ENCODE measurements at places on chromosomes 16 and 17.

DNA sequence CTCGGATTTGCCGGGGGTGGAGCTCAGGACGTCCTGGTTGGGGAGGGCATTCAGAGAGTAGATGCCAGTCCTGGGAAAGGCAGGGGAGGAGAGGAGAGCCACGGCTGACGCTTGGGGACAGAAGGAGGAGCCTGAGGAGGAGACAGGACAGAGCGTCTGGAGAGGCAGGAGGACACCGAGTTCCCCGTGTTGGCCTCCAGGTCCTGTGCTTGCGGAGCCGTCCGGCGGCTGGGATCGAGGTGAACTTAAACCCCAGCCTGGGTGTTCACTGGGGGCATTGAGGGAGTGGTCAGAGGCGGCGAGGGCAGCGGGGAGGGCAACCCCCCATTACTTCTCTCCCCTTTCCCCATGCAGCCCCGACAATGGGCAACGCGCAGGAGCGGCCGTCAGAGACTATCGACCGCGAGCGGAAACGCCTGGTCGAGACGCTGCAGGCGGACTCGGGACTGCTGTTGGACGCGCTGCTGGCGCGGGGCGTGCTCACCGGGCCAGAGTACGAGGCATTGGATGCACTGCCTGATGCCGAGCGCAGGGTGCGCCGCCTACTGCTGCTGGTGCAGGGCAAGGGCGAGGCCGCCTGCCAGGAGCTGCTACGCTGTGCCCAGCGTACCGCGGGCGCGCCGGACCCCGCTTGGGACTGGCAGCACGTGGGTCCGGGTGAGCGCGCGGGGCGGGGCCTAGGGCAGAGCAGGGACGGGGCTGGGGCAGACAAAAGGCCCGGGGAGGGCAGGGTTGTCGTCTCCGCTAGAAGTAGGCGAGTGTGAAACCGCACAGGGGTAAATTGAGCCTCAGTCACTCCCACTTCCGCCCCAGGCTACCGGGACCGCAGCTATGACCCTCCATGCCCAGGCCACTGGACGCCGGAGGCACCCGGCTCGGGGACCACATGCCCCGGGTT lies 3.7 kb downstream of the NOL3 start:
- DNase-seq: no peak

DNA sequence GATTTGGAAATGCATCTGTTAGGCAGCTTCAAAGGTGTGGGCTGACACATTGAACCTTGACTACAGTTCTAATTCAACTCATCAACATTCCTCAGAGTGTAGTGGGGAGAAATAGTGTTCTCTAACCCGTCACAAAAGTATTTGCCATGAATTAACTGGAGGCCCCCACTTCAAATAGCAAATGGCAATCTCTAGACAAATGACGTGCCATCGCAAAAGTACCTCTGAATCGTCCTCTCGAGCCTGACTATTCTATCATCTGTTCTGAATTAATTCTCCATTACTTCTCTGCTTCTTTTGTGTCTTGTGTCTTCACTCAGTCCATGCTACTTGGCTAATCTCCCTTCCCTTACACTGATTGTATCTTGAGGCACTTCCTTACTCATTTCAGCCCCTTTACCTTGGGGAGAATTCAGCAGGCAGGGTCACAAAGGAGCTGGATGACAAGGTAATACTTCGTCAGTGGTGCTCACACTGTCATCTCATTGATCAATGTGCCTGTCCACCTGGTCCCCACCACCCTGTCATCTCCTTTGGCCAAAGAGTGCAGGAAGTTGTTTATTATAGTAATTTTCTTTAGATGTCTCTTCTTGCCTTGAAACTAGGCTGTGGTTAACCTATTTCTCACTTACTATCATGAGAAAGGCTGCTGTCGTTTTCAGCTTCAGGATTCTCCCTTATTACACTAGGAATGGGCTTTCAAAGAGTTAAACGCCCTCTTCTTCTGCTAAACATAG lies 108.4 kb downstream of the SYCE1L start:
- no peak for DNase-seq

GRCh38 chr17:51443646-51444045 lies 183.3 kb downstream of the UTP18 start:
- DNase-seq: no peak

DNA sequence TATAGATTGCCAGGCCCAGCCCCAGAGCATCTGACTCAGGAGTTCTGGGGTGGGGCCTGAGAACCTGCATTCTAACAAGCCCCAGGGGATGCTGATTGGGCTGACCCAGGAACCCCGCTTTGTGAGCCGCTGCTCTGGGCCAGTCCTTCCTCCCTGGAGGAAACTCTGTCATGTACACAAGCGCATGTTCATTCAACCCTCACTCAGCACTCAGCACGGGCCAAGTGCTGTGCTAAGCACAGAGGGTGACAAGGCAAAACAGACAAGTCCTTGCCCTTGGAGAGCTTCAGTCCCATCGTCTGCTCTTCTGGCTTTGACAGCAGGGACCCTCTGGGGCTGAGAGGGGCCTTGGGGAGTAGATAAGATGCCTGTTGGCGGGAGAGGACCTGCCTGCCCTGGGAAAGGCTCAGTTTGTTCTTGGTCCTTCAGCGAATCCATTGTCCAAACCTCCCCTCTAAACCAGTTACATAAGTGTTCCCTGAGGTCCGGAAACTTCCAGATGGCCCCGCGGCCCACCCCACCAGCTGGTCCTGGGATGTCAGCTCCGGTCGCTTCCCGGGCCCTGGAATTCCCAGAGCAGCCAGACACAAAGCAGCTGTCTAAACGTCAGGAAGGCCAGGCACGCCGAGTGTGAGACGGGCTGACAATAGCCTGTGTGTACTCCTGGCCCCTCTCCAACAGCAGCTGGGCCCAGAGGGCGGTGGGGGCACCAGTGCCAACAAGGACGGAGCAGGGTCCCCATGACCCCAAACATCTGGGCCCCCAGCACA lies 88.8 kb downstream of the ZDHHC7 start:
- no peak for DNase-seq

DNA sequence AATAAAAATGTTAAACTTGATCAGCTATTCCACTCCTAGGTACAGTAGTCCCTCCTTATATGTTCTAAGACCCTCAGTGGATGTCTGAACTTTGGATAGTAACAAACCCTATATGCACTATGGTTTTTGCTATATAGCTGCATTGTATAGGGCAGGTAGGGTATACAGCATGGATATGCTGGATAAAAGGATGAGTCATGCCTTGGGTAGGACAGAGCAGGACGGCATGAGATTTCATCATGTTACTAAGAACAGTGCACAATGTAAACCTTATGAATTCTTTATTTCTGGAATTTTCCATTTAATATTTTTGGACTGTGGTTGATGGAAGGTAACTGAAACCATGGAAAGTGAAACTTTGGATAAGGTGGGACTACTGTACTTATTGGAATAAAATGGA lies 235.1 kb downstream of the CEP112 start:
- DNase-seq: no peak

DNA sequence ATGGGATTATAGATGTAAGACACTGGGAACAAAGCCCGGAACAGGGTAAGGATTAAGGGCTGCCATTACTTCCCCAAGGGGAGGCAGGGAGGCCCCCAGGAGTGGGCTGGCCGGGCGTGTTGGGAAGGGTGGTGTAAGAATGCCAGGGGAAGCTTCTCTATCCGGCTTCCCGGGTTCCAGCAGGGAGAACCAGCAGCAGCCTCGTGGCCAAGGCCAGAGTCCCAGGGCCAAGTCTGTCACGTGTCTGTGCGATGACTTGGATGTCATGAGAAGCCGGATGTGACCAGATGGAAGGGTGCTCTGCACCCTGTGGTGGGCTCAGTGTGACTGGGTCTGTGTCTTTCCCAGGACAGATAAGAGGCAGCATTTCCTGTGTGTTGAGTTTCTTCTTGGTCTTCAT lies 52.1 kb downstream of the SCNN1B start:
- DNase-seq: no peak

- no peak for DNase-seq
Observed at GRCh38 chr16:15459791-15460190, 25.4 kb downstream of the BMERB1 start.

GRCh38 chr17:542943-543342 lies 171.7 kb downstream of the VPS53 start:
- no peak for DNase-seq

GRCh38 chr16:53745086-53745485 lies 41.1 kb downstream of the FTO start:
- DNase-seq: no peak

GRCh38 chr16:25298165-25298872 lies 40.7 kb upstream of the ZKSCAN2 start:
- no peak for DNase-seq

DNA sequence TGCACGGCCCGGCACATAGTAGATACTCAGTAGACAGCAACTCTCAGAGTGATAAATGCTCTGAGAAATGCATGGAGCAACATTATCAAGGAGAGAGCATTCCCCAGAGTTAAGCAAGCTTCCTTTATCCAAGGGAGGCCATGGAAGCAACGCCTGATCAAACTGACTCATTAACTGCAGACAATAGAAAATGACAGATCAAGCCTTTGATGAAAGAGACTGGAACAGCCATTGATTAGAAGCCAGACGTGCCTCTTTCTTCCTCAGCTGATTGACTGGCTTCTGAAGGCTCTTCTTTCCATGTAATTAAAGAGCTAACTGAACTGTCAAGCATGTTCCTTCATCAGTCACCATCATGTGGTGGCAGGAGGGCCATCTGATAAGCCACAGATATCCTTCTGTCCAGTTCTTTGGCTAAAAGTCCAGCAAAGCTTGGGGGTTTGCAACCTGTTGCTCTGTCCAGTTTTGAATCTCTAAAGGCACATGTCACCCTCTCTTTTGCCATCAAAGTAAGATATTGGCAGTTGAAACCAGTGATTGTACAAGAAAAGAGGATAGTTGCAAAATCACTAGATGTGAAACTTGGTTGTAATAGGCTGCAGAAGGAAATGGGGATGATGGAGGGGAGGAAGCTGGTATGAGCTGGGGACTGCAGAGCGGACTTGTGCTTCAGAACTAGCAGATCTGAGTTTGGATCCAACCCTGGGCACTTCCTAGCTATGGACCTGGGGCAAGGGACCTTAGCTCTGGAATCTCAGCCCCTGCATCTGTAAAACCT lies 188.0 kb downstream of the HAPSTR1 start:
- no peak for DNase-seq

- peak; percentile 93 for DNase-seq
Observed at GRCh38 chr17:31269578-31269983, 27.5 kb downstream of the OMG start.

DNA sequence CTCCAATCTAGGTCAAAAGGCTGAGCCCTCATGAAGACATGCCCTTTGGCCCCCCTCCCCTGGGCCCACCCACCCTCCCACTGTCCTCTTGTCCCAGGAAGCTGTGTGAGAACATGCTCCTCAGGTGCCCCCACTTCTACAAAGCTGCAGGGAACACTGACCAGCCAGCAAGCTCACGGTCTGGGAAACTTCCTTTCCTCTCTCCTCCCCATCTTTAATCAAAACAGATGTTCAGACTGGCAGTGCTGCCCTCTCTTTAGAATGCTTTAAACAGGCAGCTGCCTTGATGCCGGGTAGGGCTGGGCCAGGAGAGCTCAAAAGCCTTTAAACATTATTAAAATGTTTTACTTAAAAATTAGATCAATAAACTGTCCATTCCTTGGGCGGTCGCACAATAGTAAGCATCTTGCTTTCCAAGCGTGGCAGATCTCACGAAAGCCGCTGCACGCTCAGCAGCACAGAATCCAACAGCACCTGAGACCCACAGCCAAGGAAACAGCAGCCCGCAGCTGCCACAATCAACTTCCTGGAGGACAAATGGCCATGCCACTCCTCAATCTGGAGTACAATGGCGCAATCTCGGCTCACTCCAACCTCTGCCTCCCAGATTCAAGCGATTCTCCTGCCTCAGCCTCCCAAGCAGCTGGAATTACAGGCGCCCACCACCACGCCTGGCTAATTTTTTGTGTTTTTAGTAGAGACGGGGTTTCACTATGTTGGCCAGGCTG lies 399.2 kb downstream of the SLC39A11 start:
- no peak for DNase-seq

- peak; percentile 63 for DNase-seq
Observed at GRCh38 chr17:79038545-79039135, 14.7 kb downstream of the C1QTNF1 start.

DNA sequence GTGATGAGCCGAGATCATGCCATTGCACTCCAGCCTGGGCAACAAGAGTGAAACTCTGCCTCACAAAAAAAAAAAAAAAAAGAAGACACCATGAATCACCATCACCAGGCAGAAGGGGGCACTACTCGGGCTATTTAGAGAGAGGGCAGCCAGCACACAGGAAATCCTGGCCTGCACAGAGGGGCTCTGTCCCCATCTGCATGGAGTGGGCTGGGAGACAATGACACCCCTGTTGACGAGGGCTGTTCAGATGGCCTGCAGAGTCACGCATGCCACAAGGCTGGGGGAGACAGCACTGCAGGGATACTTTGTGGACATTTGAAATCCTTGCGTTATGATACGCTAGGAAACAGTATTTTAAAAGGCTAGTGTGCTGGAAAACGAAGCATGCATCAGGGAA lies 48.3 kb downstream of the CUEDC1 start:
- no peak for DNase-seq

DNA sequence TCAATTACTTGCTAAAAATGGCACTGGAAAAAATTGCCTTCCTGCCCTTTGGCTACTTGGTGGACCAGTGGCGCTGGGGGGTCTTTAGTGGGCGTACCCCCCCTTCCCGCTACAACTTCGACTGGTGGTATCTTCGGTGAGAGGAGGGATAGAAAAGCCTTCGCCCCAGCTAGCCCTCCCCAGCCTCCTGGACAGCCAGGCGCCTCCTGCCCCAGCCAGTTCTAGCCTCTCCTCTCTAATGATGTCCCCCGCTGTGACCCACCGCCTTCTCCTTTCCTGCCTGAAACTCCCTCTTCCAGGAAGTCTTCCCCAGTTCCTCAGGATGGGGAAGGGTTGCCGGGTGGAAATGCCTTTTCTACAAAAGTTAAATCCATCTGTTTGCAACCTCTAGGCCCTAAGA lies 6.2 kb downstream of the ACE start:
- DNase-seq: no peak

DNA sequence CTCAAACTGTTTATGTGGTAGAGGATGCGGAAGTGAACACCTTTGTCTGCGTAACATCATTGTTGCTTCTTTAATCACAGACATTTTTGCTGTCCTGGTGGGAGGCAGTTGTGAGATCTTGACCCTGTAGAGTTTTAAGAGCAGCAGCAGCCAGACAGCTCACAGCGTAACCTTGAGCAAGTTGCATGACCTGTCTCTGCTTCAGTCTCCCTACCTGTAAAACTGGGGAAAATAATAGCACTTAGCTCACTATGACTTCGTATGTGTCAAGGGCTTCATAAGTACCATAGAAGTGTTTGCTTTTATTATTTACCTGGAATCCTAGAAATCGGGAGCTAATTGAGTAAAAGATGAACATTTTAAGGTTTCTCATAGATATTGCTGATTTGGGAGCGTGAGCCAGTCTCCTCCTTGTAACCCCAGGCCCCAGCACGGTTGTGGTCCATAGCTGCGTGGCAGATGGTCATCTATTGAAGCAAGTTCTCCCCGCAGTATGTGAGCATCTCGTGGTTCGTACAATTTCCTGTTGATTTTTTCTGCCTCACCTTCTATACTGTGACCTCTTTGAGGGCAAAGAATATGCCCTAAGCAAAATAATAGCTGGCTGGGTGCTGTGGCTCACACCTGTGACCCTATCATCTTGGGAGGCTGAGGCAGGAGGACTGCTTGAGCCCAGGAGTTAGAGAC lies 34.4 kb downstream of the GPRC5B start:
- DNase-seq: no peak
